ENCODE measurements at places on chromosomes 11 and 22.

- DNase-seq: no peak
These were observed 30.5 kb upstream of the BLID start for GRCh38 chr11:122146475-122146874.

GRCh38 chr11:126525702-126526101 is 170.2 kb downstream of the ST3GAL4 start:
- no peak for DNase-seq

DNA sequence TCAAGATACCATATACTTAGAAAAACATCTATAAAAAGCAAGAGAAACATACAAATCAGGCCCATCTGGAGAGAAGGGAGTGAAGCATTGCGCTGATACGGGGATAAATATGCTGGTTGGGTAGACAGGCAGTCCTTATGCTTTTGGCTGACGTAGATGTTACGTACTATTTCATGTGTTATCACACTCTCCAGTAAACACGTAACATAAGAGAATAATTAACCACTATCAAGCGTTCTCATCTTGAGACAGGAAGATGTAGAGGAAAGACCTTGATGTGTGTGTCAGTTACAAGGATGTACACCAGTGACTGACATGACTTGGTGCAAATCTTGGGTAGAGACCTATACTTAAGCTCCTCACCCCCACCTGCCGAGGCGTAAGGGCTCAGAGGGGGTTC is 86.7 kb upstream of the PRODH start:
- no peak for DNase-seq

GRCh38 chr11:106937111-106937510 is 81.2 kb downstream of the GUCY1A2 start:
- DNase-seq: no peak

DNA sequence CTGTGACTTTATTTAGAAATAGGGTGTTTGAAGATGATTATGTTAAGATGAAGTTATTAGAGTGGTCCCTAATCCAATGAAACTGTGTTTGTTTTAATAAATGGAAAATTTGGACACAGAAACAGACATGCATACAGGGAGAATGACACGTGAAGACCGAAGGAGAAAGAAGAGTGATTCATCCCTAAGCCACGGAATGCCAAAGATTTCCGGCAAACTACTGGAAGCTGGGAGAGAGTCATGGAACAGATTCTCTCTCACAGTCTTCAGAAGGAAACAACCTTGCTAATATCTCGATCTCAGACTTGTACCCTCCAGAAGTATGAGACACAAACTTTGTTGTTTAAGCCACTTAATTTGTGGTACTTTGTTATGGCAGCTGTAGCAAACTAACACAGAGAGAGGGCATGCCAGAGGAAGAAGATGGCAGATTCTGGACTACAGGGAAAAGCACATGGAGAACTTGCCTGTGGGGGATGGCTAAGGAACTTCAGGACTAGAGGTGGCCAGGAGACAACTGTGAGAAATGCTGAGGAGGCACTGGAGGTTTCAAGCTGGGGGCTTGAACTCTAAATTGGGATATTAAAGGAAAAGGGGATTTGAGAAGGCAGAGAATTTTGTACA is 733.5 kb upstream of the CCDC90B start:
- DNase-seq: no peak

DNA sequence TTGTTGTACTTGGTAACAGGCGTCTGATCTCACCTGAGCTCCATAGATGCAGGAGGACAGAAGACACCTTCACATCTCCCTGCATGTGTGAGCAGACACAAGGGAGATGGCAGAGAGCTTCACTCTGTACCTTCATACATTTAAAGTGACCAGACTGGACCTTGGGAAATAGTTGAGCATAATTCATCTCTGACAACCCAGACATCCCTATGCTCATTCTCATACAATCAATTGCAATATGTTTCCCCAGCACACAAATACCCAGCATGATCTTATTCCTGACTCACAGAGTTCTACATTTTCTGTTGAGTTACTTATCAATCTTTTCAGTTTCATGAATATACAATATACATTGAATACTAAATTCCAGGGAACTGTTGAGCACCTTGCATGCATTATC is 488.2 kb upstream of the API5 start:
- DNase-seq: no peak
